ENCODE measurements at places on chromosomes 3 and 15. TPM values are rescaled to one million over a fixed set of nuclear protein-coding genes. Genes with fewer than 3 reads are reported as not detected.

Gene DUOX1
- total RNA-seq: 0.42 TPM

DNA sequence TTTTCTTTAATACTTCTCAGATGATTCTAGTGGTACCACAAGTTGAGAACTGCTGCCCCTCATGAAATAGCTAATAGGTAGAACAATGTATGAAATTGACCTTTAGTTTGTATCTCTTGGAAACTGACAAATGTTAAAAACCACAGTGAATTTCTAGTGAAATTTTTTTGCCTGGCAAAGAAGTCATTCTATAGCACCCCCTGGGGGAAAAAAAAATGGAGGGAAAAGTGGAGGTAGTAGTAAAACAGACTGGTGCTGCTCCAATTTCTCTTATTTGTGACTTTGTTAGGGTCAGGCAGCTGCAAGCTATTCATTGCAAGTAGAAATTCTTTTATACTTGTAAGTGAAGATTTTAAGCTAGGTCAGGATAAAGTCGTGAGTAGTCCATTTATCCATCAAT lies 605.0 kb downstream of the NLGN1 start:
- no peak for ATAC-seq

GRCh38 chr3:135383301-135383700 lies 582.2 kb upstream of the PPP2R3A start:
- no peak for ATAC-seq

- no peak for ATAC-seq
These were observed 173.7 kb upstream of the CTDSPL start for GRCh38 chr3:37687966-37688365.

DNA sequence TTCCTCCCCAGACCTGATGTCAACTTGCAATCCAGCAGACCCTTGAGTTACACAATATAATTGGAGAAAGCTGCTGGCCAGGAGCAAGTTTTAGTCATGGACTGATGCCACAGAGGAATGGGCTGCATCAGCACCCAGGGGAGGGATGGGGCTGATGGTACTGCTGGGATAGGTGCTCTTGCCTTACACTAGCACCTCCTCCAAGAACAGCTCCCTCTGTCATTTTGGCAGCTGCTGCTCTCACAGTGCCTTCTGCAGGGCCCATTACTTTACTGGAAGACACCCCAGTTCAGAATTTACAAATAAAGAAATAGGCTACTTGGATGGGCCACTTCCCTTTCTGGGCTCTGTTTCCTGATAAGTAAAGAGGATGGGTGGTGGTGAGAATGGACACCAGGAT lies 85.3 kb upstream of the RORA start:
- ATAC-seq: no peak
